NCI-H187 (cell line): ENCODE measurements at places on chromosomes 13 and 19.

DNA sequence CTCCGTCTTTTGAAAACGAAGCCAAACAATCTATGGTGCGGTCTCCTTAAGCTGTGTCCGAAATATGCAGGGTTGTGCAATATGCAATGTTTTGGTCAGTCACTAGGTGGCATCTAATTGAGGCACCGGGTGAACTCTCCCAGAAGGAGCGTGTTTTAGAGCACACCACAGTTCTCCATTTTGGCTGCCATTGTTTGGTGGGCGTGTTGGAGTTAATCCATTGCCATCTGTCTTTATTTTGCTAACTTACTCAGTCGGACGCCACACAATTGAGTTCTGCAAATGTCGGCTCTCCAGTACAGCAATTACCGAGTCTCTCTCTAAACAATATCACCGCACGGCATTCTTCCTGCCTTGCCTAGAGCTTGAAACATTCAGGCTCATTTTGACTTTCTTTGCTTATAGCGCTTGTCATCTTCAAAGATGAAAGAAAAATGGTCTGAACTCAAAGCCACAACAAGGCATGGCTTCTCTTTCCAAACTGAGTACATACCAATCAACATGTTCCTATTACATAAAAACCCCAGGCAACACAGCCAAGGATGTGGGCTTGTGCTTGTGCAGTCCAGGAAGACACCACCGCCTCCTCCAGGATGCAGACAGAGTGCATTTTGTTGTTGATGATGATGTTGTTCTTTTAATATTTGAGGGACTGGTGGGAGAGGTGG lies 182.0 kb upstream of the SERP2 start:
- peak; percentile 26 for DNase-seq

DNA sequence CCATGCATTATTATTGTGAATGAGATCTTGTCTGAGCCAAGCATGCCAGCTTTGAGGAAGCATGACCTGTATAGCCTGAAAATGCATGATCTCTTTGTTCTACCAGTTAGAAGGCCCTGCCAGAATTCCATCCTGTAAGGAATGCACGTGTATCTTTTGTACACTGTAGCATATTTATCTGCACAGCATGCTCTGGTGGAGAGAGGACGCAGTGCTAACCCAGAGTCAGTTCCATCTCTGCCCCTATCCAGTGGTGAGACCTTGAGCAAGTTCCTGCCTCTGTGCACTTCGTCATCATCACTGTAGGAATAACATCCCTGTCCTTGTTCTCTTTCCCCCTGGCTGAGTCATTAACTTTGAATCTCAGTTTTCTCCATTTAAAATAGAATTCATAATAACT lies 233.8 kb downstream of the SLC7A1 start:
- DNase-seq, result no peak

DNA sequence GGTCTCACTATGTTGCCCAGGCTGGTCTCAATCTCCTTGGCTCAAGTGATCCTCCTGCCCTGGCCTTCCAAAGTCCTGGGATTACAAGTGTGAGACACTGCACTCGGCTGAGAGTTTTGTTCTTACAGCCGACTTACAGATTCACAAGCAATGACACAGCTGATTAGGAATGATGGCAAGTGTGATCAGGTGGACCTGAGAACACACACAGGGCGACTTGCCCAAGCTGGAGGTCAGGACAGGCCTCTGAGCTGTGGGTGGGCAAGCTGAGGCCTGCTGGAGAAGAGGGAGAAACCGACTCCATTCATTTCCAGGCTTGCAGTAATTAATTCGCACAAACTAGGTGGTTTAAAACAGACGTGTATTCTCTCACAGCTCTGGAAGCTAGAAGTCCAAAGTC lies 8.1 kb upstream of the ATG4D start:
- no peak for DNase-seq

GRCh38 chr19:14835011-14835410 lies at the start of the genes OR7A5 and OR7C1:
TSS of gene OR7A5 (minus strand) at chr19:14835185. CDS start at chr19:14828241, 6,944 bp downstream.
TSS of gene OR7C1 (minus strand) at chr19:14835185. CDS start at chr19:14800136, 35,049 bp downstream.
- no peak for DNase-seq
